ENCODE measurements at places on chromosomes 4 and X.

DNA sequence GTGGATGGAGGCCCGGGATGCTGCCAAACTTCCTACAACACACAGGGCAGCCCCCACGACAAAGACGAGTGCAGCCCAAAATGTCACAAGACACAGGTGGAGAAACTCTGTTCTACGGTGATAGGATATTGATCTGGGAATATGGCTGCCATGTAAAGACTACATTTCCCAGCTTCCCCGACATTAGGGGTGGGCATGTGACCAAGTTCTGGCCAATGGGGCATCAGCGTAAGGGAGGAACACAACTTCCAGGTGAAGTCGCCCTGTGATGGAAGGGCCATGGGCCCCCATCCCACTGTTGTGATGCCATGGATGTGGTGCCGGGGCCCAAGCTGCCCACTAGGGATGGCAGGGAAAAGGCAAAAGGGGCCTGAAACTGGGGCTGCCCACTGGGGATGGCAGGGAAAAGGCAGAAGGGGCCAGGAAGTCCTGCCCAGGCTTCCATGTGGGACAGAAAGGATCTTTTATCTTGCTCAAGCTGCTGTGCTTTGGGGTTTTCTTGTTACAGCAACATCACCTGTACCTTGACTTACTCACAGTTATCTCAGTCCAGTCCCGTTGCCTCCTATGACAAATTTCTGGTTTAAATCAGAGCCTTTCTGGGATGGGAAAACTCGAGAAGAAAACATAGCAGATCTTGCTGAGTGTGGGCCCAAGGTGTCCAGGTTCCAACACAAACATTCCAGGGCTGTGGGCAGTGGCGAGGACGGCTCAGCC is 9.7 kb upstream of the ADRA2C start:
- no peak for DNase-seq

GRCh38 chrX:9081271-9081670 is 47.3 kb upstream of the FAM9B start:
- DNase-seq = no peak

GRCh38 chr4:123674762-123675465 is 278.3 kb downstream of the SPRY1 start:
- no peak for DNase-seq

DNA sequence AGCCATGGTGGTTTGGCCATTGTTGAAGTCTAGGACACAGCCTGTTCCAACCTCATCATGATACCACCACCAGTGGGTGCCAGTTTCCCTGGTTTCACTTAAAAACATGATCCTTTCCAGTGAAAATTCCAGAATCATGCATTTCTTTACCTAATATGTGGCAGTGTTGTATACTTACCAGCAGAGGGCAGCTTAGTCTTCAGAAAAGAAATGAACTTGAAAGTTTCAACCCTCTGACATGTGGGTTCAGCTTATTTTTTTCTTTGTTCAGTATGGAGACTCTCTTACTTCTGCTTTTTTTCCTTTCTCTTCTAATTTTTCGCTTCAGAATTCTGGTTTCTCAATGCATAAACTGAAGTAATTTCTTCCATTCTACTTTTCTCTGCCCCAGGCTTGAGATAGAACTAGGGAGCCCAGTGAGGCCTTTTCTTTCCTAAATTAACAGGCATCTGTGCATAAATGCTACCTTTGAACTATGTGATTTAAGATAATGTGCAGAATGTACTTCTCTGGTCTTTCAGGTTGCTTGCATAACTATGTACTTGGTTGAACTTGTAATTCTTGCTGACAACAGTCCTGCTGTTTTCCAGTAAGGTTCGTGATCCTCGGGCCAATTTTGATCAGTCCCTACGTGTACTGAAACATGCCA is 10.7 kb downstream of the LIAS start:
- no peak for DNase-seq

DNA sequence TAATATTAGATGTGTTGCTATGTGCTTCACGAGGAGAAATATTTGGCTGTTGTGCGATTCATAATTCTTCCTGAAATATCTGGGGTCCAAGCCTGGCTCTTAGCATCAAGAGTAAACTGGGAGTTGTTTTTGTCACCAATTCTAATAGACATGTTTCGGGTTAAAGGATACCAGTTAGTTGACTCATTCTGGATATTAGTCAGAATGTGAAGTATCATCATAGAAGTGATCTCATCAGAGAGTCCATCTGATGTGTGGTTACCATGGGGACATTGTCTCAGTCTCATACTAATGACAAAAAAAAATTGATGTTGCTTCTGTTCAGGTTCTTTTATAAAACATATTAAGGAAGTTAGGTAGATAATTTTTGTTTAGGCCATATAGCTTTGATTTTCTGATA is 57.2 kb upstream of the MTMR1 start:
- DNase-seq = no peak

GRCh38 chr4:144817081-144817480 is 171.1 kb downstream of the HHIP start:
- DNase-seq = no peak

DNA sequence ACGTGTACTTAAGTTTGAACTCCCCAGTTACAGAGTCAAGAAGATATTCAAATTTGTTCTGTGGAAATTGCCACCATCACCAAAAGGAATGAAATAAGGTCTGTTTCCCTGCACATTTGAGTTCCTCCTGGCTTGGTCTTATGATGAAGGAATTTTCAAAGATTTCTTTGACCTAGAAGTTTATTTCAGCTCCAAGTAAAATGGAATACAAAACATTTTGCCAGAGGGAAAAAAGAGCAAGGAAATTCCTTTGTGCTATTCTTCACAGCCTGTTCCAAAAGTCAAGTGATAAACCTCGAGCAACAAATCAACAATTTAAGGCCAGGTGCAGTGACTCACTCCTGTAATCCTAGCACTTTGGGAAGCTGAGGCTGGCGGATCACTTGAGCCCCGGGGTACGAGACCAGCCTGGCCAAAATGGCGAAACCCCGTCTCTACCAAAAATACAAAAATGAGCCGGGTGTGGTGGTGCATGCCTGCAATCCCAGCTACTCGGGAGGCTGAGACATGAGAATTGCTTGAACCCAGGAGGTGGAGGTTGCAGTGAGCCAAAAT is 3.4 kb downstream of the NKRF start:
- no peak for DNase-seq

GRCh38 chrX:153624196-153625091 is 22.6 kb upstream of the DUSP9 start:
- no peak for DNase-seq
